ENCODE measurements at places on chromosomes 3 and 15. TPM values are rescaled to one million over a fixed set of nuclear protein-coding genes. Genes with fewer than 3 reads are reported as not detected.

Gene FSD2
- not detected for total RNA-seq

Gene CPLX3
- total RNA-seq = not detected

Gene LDHAL6B
- not detected for total RNA-seq

Gene CTXN2
- not detected for total RNA-seq

Gene POLR2M
- total RNA-seq = 73.4 TPM
